Astrocyte (in vitro differentiated cells and primary cell): ENCODE measurements at places on chromosomes 1 and 21.

DNA sequence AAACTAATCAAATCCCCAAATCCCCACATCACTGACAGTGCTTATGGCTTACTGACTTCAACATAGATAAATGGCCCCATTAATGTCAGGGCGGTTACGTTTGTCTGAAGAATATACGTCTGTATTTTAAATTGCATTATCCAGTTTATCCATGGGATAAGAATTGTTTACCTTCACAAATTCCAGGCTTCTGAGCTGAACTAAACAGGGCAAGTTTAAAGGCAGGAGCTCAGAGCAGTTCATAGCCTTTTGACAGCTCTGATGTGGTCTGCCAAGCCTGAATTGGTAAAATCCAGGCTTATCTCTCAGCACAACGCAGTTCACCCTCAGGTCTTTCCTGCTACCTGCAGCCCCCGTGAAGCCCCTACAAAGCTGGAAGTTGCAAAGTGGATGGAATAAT, 79.5 kb upstream of the GREM2 start:
- no peak for DNase-seq

GRCh38 chr21:42305707-42306147, 9.5 kb downstream of the TFF3 start:
- DNase-seq = no peak

GRCh38 chr1:167095368-167095767, 1.5 kb downstream of the STYXL2 start:
- DNase-seq = peak; percentile 68

GRCh38 chr1:28756846-28757245, 20.1 kb downstream of the YTHDF2 start:
- DNase-seq = peak; percentile 8

DNA sequence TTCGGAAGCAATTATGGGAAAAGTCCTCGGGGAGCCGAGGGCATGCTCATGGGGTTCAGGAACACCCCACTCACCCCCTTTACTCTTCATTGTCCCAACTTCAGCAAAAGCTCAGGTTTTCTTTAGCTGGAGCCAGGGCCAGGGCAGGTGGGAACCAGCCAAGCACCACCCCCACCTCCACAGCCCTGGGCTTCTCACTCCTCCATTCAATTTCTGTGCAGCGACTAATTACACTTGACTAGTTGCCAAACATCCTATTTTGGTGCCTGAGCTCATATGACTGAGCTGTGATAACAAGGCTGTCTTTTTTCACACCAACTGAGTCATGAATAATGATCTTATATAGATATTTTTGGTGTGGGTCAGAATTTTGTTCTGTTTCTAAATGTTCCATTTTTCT, 257.2 kb upstream of the AJAP1 start:
- no peak for DNase-seq

GRCh38 chr1:32863218-32863880, 7.4 kb downstream of the FNDC5 start:
- DNase-seq = no peak

GRCh38 chr1:47644212-47644573, 206.3 kb downstream of the FOXD2 start:
- DNase-seq = no peak

DNA sequence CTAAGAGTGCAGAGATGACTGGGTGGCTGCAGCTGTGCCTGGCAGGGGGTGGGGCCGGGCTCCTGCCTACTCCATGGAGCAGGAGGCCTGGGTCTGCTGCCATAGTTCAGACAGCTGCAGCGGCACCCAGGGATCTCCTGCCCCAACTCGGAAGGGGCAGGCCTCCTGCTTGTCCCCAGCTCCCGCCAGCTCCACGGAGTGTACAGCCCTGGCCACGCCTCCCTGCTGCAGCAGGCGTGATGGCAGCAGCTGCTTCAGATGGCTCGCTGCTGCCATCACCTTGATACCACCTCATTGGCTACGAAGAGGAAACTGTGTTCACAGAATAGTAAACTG, 35.9 kb downstream of the ACTL8 start:
- DNase-seq = no peak

GRCh38 chr1:171912509-171913175, 71.3 kb downstream of the DNM3 start:
- no peak for DNase-seq

DNA sequence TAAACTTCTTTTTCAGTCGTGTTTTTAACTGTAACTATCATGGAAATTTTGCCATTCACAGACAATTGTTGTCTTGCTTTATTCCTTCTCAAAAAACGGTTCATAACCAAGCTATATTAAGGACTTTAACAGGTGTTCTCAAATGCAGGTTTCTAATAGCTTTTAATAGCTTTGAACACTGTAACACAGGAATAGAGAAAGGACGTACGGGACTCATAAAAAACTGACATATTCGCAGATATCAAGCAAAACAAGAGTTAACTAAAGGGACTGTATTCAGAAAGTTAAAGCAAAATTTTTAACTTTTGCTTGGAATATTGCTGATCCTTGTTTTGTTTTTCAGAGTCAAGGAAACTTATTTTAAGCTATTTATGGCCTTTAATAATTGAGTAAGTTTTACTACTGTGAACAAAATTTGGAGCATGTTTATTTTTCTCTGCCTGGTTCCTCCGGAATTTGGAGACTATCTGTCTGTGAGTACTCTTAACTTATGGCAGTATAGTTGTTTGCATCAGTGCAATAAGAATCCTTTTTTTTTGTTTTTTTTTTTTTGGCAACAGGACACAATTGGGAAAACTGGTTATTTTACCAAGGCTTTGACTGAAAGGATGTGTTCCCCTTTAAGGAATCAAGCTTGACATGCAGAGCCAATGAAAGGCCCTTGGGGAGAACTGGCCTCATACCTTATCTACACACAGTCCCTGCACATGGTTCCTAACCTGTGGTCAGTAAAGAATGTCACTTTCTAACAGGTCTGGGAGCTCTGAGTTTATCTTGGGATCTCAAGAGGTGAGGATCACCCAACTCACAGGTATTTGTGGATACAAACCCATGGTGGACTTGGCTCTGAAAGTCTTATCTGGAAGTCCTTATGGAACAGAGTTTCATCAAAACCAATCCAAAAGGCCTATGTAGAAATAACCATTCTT, 5.8 kb upstream of the CD46 start:
- no peak for DNase-seq

GRCh38 chr21:35120631-35121180, 71.6 kb upstream of the RUNX1 start:
- no peak for DNase-seq

- DNase-seq = no peak
Measured at GRCh38 chr1:247337961-247338360, 6.3 kb upstream of the ZNF496 start.

GRCh38 chr1:116760996-116761665, 6.9 kb downstream of the CD2 start:
- DNase-seq = no peak

GRCh38 chr1:199861020-199861795, 166.3 kb upstream of the NR5A2 start:
- no peak for DNase-seq

DNA sequence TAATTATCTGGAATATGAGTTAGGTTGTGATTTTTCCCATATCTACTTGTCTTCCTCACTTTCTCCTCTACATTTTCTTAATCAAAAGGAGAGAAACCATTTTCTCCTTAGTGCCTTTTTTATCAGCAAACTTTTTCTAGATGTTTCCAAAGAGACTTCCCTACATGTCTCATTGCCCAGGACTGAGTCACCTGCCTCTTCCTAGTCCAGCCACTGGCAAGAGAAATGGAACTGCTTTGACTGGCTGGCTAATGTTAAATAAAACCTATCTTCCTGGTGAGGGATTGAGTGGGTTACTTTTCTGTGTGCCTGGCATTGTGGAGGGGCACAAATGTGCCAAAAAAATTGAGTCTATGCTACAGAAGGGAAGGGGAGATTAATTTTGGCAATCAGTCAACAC, 52.1 kb upstream of the CD5L start:
- DNase-seq = no peak

- no peak for DNase-seq
Measured at GRCh38 chr1:179748772-179749171, 5.7 kb downstream of the FAM163A start.

DNA sequence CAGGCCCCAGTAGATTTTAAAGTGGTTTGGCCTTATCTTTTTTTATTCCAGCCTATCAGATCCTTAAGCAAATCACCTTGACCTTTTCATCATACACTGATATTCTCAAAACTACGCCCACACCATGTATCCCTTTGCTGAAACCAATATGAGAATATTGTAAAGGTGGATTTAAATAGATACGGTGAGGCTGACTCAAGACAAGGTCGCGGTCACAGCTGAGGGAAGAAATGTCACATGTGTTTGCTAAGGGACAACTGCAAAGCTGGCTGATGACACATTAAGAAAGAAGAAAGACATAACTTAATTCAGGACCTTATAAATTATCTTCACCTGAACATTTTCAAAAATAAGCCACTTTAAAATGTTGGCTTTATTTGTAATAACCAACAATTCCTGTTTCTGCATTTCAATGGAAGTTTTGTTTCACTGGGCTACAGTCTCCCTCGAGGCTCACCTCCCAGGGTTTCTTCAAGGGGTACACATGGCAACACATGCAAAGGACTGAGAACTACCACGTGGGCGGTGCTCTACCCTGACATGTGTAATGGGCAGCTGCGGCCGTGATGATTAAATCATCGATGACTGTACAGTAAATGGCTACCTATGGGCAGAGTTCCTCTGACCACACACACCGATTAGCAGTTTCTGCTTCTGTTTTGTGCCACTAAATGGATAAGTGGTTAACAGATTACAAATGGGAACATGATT, 189.5 kb downstream of the SIPA1L2 start:
- DNase-seq = peak; percentile 82

GRCh38 chr21:25494804-25495203, 112.5 kb downstream of the MRPL39 start:
- no peak for DNase-seq

DNA sequence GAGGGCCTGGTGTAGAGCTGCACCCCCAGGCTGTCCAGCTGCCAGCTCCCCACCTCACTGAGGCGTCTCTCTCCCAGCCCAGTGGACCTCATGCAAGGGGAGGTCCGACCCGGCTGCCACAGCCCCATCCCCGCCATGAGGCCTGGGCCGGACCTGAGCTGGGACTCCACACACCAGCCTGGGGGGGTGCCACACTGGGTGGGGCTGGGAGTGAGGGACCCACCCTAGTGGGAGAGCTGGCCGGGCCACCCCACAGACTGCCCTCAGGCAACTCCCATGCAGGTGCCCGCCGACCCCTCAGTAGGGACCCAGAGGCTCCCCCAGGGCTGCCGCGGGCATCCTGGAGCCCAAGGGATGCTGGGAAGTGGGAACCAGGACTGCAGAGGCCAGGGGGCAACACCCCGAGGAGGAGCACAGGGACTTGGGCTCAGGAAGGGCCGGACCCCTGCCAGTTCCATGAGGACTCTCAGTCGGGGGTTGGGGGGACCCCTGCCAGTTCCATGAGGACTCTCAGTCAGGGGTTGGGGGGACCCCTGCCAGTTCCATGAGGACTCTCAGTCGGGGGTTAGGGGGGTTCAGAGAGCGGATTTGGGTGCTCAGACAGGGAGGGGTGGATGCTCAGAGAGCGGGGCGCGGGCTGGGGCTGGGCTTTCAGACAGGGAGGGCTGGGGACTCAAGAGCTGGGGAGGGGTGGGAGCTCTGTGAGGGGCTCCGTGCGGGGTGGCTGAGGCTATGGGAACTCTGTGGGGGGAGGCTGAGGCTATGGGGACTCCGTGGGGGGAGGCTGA, 1.2 kb upstream of the RNF223 start:
- DNase-seq = no peak

DNA sequence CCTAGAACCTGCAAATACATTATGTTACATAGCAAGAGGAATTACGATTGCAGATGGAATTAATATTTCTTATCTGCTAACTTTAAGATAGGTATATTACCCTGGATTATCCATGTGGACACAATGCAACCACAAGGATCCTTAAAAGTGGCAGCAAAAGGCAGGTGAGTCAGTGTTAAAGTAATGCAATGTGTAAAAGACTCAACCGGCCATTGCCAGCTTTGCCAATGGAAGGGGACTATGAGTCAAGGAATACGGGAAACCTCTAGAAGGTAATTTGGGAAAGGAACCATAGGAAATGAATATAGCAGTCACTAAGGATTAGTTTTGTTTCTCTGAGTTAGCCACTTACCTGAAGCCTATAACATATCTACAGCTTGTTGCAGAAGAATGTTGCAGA, 692.1 kb upstream of the ZP4 start:
- peak; percentile 14 for DNase-seq

GRCh38 chr1:167109125-167109524, 15.2 kb downstream of the STYXL2 start:
- no peak for DNase-seq

DNA sequence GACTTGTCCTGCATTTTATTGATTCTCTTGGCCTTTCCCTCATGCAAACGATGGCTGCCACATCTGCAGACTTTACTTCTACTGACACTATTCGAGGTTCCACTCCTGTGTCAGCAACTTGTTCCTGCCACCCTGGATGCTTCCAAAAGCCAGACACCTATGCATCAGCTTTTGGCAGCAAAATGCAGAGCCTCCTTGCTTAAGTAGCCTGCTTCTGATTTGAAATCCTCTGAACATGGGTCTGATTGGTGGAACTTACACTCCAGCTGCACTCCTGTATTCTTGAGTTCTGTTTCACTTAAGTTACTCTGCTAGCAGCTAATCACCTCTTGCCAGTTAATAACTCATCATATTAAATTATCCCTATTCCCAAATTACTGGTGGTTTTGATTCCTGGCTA, 152.1 kb upstream of the FMN2 start:
- no peak for DNase-seq

GRCh38 chr1:6270401-6270800, 9.5 kb upstream of the GPR153 start:
- no peak for DNase-seq

GRCh38 chr1:184221087-184221486, 165.7 kb upstream of the C1orf21 start:
- no peak for DNase-seq

- peak; percentile 35 for DNase-seq
Measured at GRCh38 chr1:19563324-19564097, 78.2 kb upstream of the CAPZB start.

DNA sequence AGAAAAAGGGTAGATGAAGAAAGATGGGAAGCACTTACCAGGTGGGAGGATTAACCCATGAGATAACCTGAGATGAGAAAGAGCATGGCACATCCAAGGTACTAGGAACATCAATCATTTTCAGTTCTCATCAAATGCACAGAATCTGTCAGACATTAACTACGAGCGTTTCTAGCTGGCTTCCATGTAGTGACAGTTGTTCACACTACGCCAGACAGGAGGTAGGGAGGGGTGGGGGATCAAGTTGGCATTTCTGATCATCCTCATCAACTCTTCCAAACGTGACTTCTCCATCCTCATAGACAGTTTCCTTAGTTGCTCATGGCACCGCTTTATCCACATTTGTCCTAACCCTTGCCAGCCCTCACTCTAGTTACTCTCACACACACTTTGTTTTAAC, 120.2 kb downstream of the PLD5 start:
- no peak for DNase-seq

DNA sequence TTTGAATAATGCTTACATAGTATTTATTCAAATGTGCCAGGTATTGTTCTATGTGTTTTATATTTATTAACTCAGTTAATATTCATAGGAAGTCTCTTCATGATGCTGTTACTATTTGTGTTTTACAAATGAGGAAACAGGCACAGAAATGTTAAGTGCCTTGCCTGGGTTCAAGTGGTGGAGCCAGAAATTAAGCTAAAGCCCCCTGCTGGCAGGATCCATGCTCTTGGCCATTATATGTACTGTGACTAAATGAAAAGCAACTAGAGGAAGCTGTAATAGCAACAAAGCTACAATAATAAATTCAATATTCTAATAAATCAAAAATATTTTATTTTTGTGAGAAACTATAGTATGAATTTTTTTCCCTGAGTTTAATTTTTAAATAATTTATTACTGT, 30.0 kb downstream of the IARS2 start:
- DNase-seq = no peak

- DNase-seq = peak; percentile 72
Measured at GRCh38 chr1:161706113-161706481, 932 bp upstream of the FCRLA start.

GRCh38 chr1:75127916-75128717, 6.1 kb upstream of the LHX8 start:
- DNase-seq = no peak
